Urinary bladder (tissue), 4 donors: ENCODE measurements at places on chromosomes 6 and 20. TPM values are rescaled to one million over a fixed set of nuclear protein-coding genes. Genes with fewer than 3 reads are reported as not detected.

GRCh38 chr6:134477991-134478635 lies 160.2 kb upstream of the SGK1 start:
- no peak for DNase-seq

- DNase-seq, result no peak
These were observed 391.8 kb downstream of the ARHGAP18 start for GRCh38 chr6:129317931-129318820.

DNA sequence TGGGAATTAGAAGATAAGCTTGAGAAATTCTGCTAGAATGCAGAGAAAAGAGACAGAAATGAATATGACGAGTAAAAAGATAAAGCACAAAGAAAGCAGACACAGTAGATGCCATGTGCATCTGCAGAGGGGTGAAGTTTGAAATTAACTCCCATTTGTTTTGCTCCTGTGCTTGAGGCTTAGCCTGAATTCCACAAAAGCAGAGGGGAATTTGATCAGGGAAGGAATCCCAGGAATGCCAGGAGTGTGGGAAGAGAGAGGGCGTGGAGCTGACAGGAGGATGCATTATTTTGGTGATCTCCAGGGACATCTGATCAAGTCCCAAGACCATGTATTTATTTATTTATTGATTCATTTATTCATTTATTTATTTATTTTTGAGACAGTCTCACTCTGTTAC lies 55.6 kb downstream of the SLC22A1 start:
- DNase-seq, result no peak

- no peak for DNase-seq
These were observed 25.3 kb upstream of the TMEM217 start for GRCh38 chr6:37283268-37283667.

- no peak for DNase-seq
These were observed 709.8 kb downstream of the EPM2A start for GRCh38 chr6:145025488-145025887.

DNA sequence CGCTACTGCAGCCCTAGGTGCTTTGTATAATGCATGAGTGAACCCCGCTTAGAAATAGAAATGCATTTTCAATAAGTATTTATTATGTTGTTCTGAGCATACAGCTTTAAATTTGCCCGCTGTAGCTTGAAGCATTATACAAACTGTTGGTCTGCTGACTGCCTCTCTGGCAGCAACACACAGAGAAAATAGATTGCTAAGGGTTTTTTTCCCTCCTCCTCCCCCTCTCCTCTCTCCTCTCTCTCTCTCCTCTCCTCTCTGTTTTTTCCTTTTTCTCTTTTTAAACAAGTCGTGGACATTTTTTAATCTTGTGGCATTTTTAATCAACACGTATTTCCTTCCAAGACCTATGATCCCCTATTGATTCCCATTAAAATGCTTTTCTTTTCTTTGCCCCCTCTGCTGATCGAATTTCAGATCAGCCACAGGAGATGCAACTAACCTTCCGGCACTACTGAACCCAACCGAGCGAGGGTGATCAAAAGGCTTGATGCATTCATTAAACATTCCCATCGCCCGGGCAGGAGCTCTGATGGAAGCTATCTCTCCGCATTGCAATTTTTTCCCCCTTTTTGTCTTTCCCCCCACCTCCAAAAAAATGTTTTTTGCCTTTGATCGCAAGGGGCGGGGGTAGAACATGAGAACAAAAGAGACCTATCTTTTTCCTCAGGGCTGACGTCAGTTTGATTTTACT lies 90.7 kb upstream of the ARID1B start:
- no peak for DNase-seq

DNA sequence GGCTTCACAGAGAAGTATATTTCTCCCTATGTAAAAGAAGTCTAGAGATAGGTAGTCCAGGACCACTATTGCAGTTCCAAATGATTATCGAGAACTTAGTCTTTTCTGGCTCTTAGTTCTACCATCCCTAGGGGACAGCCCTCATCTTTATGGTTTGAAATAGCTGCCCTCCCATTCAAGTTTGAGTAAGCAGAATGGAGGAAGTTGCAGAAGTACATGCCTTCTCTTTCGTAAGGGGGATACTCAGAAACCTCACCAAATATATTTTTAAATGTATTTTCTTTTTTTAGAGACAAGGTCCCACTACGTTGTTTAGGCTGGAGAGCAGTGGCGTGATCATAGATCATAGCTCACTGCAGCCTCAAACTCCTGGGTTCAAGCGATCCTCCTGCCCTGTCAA lies 236.8 kb upstream of the RREB1 start:
- no peak for DNase-seq

- no peak for DNase-seq
These were observed 14.0 kb downstream of the CST3 start for GRCh38 chr20:23623666-23624323.

- DNase-seq, result no peak
These were observed 54.8 kb downstream of the CD164 start for GRCh38 chr6:109327491-109327890.

GRCh38 chr20:49668181-49668877 lies 45.3 kb downstream of the B4GALT5 start:
- DNase-seq, result no peak

DNA sequence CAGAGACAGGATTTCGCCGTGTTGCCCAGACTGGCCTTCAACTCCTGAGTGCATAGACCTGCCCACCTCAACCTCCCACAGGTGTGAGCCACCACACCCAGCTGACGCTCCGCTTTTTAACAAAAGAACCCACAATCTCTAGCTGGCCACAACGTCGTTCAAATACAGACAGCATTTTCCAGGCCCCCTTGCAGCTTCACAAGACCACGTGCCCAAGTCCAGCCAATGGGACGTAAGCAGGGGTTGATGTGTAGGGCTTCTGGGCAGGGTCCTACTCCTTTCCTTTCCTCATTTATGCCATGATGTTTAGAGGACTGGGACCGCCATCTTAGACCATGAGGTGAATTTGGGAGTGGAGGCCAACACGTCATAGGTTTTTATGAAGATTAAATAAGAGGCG lies 81.0 kb downstream of the TFAP2C start:
- DNase-seq, result no peak

DNA sequence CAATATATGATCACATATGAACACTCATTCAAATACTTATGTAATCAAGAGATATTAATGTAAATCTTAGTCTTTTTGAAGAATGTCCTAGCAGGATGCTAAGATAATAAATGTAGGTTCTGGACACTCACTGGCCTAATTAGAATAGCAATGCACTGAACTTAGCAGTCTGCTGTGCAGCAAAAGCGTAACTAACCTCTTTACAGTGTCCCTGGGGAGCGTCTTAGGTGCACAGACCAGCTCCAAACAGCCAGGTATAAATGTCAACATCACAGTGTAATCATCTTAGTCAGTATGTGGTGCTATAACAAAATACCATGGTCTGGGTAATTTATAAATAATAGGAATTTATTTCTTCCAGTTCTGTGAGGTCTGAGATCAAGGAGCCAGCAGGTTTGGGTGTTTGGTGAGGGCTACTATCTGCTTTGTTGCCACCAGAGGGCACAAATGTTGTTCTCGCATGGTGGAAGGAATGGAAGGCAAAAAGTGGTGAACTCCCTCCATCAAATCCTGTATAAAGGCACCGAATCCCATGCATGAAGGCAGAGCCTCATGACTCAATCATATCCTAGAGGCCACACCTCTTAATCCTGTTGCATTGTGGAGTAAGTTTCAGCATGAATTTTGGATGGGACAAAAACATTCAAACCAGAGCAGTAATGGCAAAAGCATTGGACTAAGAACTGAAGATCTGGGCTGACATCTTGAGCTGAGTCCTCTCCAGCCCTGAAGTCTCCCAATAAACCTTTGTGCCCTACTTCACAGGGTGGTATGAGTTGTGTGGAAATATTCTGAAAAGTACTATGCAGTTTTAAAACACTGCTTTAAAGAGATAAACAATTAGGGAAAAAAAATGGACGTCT lies 41.8 kb upstream of the FOXO3 start:
- no peak for DNase-seq

- no peak for DNase-seq
These were observed 28.1 kb downstream of the ROS1 start for GRCh38 chr6:117397536-117398227.

DNA sequence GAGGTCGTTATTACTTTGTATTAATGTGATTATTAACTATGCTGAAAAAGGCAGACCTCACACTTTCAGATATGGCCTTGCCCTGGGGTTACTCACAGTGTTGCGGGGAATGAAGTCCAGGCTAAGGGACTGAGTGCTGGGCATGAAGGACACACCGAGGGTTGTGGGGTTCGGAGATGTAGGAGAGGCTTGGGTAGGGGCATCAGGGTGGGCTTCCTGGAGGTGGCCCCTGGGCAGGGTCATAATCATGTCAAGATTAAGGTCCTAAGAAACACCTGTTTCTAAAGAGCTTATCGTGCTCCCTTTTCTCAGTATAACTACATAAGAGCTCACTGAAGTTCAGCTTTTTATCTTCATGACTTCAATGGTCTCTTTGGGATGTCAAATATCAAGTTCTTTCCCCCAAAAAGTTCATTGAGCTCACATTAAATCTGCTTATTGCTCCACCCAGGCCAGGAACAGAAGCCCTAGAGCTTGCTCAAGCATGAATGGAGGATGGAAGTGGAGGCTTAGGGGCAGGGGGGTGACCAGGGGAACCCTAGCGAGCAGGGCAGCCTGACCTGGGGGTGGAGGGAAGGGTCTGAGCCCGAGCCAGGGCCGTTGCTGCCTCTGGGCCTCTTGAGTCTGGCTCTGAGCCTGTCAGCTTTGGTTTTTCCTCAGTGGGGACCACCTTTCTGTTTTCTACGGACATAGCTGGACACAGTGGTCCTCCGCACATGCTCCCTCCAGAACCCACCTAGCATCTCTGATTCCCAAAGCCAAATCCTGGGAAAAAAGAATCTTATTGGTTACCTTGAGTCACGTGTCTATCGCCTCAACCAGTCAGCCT lies 37.3 kb upstream of the TGM2 start:
- no peak for DNase-seq

- DNase-seq, result no peak
These were observed 255.6 kb downstream of the PREX1 start for GRCh38 chr20:48571949-48572847.

DNA sequence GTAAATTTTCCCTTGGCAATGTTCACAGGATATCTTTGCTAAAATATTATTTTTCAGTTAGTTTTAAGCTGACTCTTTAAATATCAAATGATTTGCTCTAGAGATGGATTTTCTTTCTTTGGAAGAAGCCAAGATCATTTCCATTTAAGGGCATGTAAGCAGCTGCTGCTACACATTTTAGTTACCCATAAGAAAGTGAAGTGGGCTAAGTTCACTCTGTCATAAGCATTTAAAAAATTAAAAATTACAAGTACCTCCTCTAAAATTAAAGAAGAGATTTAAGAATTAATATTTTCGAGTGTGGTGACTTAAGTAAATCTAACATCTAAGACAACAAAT lies 1.2 kb upstream of the PLN start:
- DNase-seq, result no peak

- no peak for DNase-seq
These were observed 184.0 kb downstream of the UTRN start for GRCh38 chr6:144469144-144469575.

GRCh38 chr20:37669062-37669772 lies 24.6 kb upstream of the CTNNBL1 start:
- no peak for DNase-seq

DNA sequence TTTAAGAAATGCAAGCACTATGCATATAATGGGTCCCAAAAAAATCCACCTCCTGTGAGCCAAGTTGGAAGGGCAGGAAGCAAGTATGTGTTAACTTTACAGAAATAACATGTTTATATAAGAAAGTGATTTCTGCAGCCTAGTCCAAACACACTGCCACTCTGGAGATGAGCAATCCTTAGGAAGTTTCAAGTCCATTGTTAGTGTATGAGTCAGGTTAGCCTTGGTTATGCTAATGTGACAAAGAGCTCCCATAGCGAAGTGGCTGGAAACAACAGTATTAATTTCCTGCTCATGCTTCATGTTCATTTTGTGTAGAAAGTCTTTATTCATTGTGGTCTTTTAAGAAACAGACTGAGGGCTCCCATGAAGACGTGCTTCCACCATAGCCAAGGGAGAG lies 121.4 kb downstream of the TBXT start:
- no peak for DNase-seq

DNA sequence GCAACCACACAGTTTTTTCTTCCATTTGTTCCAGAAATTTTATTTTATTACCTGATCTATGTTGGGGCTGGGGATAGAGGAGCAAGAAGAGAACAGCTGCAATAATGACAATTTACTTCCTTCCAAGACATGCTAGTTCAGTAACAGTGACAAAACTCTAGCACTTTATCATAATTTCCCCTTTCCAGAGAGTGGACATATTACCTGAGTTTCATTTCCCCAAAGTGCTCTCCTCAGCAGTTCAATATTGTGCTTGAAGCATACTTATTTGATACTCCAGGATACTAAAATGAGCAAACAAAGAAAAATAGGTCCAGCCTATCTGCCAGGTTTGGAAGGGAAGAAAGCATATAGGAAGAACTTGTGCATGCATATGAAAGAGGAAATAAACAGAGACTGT lies 157.7 kb downstream of the ID4 start:
- no peak for DNase-seq

GRCh38 chr6:96943555-96944215 lies 19.2 kb downstream of the KLHL32 start:
- DNase-seq, result no peak

KCNG1 gene
- total RNA-seq, result 5.6 TPM

MDC1 gene
- 9.8 TPM for total RNA-seq

SLC17A2 gene
- total RNA-seq, result 0.11 TPM

GJA10 gene
- total RNA-seq, result not detected

VPS16 gene
- total RNA-seq, result 22.2 TPM

SLC22A23 gene
- 6.6 TPM for total RNA-seq

BNIP5 gene
- not detected for total RNA-seq

BACH2 gene
- 7.5 TPM for total RNA-seq

GNAS-AS1 gene
- total RNA-seq, result 1.4 TPM

SLC35D3 gene
- total RNA-seq, result 0.16 TPM

IPCEF1 gene
- total RNA-seq, result 3.0 TPM

TMEM74B gene
- total RNA-seq, result 0.53 TPM
